ENCODE measurements at places on chromosomes 6 and 20. TPM values are rescaled to one million over a fixed set of nuclear protein-coding genes. Genes with fewer than 3 reads are reported as not detected.

Gene GTSF1L
- total RNA-seq = not detected

Gene PRR18
- total RNA-seq = not detected

DNA sequence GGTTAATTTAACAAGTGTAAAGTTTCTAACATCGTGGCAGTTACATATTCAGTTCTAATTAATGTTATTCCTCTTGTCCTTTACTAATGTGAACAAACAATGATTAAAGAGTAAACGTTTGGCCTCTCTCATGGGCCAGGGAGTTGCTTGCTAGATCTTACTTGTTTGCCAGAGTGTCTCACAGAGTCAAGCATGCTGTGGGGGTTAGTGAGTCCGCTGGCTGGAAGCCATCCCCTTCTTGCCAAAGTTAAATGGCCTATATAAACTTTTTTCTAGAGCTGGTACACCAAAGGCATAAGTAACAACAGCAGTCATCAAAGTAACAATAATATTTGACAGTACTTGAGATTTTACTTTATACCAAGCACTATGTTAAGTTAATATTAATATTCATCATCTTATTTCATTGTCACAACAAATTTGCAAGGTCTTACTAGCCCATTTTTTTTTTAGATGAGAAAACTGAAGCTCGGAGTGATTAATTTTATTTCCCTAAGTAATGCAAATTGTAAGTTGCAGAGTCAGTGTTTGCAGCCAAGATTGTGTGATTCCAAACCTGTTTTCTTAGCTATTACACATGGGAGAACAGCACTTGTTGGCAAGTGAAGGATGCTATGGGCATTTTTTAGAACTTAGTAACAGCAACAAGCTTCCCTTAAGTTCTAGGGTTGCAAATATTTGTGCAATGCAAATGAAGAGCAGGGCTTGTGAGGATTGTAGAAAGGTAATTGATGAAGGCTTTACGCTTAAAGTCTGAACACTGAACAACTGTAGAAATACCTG, 224.5 kb downstream of the RFPL4B start:
- no peak overlapping the region for H3K4me3 ChIP-seq
- H3K36me3 ChIP-seq = no peaks in the 10 kb centered on the region
- no peak overlapping the region for H3K27ac ChIP-seq
- H3K4me1 ChIP-seq = no peaks in the 10 kb centered on the region
- H3K27me3 ChIP-seq = no peaks in the 10 kb centered on the region

DNA sequence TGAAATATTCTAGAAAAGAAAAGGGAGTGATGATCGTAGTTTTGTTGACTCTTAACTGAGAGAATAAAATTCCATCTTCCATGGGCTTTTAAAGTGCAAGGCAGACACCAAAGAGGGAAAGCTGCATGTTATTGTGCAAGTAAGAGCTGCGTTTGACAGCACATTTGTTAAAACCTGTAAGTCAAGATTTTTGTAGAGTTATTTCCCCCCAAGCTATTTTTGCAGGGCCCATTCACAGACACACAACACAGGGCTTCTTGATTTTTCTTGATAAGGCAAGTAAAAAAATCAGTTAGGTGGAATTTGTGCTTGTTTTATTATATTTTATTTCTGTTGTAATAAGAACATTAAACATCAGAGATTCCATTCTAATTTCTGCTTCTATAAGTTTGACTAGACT, 13.8 kb downstream of the CFAP206 start:
- H3K27ac ChIP-seq = no peak overlapping the region
- no peak for DNase-seq
- H3K4me1 ChIP-seq = no peaks in the 10 kb centered on the region
- no peaks in the 10 kb centered on the region for H3K36me3 ChIP-seq
- H3K27me3 ChIP-seq = no peaks in the 10 kb centered on the region

DNA sequence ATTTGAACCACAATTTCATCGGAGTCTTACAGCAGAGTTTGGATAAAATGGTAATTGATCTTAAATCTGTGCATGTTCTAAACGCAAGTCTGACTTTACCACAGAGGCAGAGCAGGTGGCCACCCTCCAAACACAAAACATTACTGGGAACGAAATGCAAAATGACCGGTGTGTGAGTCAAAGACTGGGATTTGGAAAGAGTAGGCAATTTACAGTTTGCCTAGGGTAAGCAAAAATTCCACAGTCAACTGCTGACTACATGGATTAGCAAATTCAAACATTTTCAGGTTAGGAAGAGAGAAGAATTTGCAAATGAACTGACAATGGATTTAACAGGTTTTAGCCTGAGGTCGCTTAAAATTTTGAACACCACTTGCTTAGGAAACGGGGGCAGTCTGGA, 444.4 kb downstream of the HDGFL1 start:
- H3K27me3 ChIP-seq = no peaks in the 10 kb centered on the region
- H3K27ac ChIP-seq = no peak overlapping the region
- no peak overlapping the region for H3K4me3 ChIP-seq

- no peaks in the 10 kb centered on the region for H3K36me3 ChIP-seq
- no peaks in the 10 kb centered on the region for H3K27me3 ChIP-seq
- no peak for DNase-seq
Observed at GRCh38 chr6:126086560-126086959, 100.2 kb downstream of the TRMT11 start.

- no peak overlapping the region for H3K4me3 ChIP-seq
- no peak for DNase-seq
- H3K36me3 ChIP-seq = no peaks in the 10 kb centered on the region
- H3K27ac ChIP-seq = no peak overlapping the region
Observed at GRCh38 chr6:1479095-1479494, 89.7 kb downstream of the FOXF2 start.

GRCh38 chr20:49690899-49691620, 22.6 kb downstream of the B4GALT5 start:
- H3K36me3 ChIP-seq = no peaks in the 10 kb centered on the region
- H3K4me3 ChIP-seq = no peak overlapping the region
- H3K27ac ChIP-seq = no peak overlapping the region
- peaks cover 14% of the 10 kb centered on the region for H3K4me1 ChIP-seq
- no peaks in the 10 kb centered on the region for H3K27me3 ChIP-seq

- H3K4me1 ChIP-seq = no peaks in the 10 kb centered on the region
- no peak overlapping the region for H3K4me3 ChIP-seq
- H3K27me3 ChIP-seq = no peaks in the 10 kb centered on the region
- no peaks in the 10 kb centered on the region for H3K36me3 ChIP-seq
- H3K27ac ChIP-seq = no peak overlapping the region
Observed at GRCh38 chr6:163613668-163614067, 199.2 kb downstream of the QKI start.

- no peaks in the 10 kb centered on the region for H3K27me3 ChIP-seq
- no peak overlapping the region for H3K27ac ChIP-seq
- DNase-seq = no peak
- no peak overlapping the region for H3K4me3 ChIP-seq
- H3K36me3 ChIP-seq = no peaks in the 10 kb centered on the region
Observed at GRCh38 chr20:53934421-53935343, 135.7 kb downstream of the BCAS1 start.
